ENCODE measurements at places on chromosomes 2 and 18. TPM values are rescaled to one million over a fixed set of nuclear protein-coding genes. Genes with fewer than 3 reads are reported as not detected.

The SERPINB2 gene
- not detected for total RNA-seq

The MYO5B gene
- 5.2 TPM for total RNA-seq

- no peak for DNase-seq
These were observed 20.1 kb upstream of the SLC39A10 start for GRCh38 chr2:195636890-195637289.

DNA sequence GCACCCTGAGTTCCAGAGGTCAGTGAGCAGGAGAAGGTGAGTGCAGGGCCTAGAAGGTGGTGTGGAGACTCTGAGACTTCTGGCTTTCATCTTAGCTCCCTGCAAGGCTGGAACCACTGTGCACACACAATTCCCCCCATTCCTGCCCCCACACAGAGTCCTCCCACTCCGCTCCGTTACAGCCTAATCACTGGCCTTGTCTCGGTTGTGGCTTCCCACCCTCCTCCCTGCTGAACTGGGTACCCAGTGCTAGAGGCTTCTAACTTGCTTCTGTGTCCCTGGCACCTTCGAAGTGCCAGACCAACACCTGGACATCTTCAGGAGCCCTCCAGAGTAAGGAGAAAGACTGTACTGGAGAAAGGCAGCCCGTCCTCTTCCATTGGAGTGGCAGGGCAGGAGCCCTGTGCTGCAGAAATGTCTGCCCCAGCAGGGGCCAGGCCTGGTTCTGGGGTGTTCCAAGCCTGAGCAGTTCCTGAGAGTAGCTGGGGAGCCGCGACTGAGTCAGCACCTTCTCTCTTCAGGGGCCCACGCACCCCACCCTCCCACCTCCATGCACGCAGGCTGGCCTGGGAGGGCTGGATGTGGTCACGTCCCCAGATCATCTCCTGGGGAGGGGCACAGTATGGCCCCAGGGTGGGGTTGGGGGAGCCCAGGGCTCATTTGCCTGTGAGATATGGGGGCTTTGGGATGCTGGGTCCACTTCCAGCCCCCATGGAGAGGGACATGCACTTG, 23.4 kb downstream of the CROCC2 start:
- DNase-seq: peak; percentile 65

The CYRIA gene
- total RNA-seq: 3.7 TPM
